Hematopoietic multipotent progenitor cell treated with erythropoietin and hydrocortisone succinate and interleukin-3 and kit ligand, for 6 days (in vitro differentiated cells): ENCODE measurements at places on chromosomes 11 and 22.

DNA sequence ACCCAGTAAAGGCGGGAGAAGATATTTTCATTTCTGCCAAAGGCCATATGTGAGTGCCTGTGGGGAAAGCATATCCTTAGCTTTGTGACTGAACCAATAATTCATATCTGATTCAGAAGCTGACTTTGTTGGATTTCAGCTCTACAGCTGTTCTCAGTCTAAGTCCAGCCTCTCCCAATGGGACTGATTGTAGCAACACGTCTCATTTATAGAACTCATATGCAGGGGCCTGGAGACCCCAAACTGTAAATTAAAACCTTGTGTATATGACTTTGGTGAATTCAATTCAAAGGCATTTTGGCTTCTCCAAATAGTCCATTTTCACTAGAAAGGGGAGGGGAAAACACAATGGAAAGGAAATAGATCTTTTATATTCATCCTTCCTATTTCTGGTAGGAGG is 250.4 kb upstream of the SORL1-AS1 start:
- no peak for DNase-seq

GRCh38 chr11:123425367-123425766 is 4.7 kb upstream of the GRAMD1B start:
- no peak for DNase-seq

DNA sequence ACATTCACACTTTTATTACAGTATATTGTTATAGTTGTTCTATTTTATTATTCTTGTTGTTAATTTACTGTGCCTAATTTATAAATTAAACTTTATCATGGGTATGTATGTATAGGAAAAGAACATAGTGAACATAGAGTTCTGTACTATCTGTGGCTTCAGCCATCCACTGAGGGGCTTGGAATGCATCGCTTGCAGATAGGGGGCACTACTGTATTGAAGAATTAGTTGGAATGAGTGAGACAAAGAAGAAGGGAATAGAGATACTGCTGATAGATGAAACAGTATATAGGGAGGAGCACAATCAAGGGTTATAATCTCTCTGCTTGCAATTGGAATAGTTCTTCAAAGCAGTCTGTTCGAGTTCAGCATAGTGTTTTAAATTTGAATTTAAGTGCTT is 432.2 kb downstream of the RAB38 start:
- DNase-seq, result no peak

DNA sequence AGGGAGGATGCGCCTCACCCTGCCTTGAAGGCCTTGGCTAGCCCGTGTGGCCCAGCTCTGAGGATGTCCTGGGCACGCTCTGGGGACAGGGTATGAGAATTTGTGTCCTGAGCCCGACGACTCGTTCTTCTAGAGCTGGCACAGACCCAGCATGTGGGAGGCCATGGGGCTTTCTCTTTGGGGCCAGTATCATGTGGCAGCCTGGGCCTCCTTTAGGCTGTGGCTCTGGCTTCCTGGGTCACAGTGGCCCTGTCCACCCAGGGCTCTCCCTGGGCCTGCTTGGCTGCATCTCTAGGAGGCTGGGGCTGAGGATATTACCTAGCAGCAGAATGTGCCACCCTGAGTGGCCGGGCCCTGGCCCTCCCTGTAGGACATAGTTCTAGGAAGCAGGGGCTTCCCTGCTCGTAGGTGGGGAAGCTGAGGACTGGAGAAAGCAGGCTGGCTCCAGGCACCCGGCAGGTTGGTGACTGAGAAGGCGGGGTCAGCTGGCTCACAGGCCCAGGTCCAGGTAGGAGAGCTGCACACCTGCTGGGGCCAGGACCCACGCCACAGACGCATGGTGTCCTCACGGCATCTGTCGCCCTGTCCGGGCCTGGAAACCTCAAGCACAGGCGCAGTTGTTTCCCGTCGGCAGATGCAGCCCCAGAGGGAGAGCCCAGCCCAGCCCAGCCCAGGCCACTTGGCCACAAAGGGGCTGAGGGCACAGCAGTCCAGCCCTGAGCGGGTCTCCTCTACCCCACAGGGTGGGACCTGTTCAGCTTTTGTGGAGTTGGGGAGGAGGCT is 6.8 kb downstream of the CCDC188 start:
- DNase-seq, result no peak

- DNase-seq, result no peak
Observed at GRCh38 chr11:23973244-23973643, 523.6 kb upstream of the LUZP2 start.

- no peak for DNase-seq
Observed at GRCh38 chr11:3902441-3902840, 47.0 kb downstream of the STIM1 start.
